ENCODE measurements at places on chromosomes 3 and 15. TPM values are rescaled to one million over a fixed set of nuclear protein-coding genes. Genes with fewer than 3 reads are reported as not detected.
A peak's percentile ranks its signal among the peaks of the same experiment; 100 is the strongest.

Gene TMEM266
- total RNA-seq: 0.13 TPM

Gene GOLGA6L7
- total RNA-seq: not detected

DNA sequence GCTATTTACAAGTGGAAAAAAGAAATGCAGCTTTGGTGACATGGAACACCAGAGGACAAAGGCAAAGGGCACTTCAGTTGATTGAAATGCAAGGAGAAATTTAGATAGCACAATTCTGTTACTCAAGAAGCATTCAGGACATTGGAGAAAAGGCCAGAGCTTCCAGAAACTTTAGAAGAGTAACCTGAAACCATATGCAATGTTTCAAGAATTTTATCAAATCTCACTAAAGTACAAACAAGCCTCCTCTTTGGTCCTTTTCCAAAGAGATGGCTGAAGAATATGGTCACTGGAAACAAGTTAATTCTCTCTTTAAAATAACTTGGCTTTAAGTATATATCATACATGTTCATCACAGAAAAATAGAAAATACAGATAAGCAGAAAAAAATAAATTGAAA is 14.6 kb upstream of the LMOD3 start:
- no peak for DNase-seq

GRCh38 chr15:65081758-65082157 is 5.2 kb downstream of the KBTBD13 start:
- DNase-seq: no peak

GRCh38 chr15:31345606-31346366 is 19.2 kb downstream of the KLF13 start:
- no peak for DNase-seq

DNA sequence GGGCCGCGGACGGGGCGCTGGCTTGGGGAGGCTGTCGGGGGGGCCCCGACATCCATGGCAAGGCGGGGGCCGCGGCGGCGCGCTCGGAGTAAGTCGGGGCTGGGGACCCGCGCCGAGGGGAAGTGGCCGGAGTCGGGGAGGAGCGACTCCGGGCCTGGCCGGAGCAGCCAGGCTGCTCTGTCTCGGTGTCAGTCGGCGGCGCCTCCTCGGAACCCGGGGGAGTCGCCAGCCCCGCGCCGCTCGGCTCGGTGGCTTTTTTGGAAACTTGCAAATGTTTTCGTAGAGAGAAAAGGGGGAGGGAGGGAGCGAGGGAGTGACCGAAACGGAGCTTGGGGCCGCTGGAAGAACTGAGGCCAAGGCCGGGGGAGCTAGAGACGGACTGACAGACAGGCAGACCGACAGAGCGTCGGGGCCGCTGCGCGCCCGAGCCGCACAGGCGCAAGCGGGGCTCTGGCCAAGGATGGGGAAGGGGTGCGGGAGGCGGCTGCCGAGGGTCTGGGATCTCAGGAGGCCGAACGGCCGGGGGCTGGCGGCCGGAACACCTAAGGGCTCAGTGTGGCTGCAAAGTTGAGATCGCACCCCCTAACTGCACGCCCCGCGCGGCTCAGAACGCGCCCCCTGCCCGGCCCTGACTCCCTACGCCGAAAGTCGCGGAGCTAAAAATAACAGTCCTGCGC is 5.0 kb downstream of the PTH1R start:
- DNase-seq: peak; percentile 81

DNA sequence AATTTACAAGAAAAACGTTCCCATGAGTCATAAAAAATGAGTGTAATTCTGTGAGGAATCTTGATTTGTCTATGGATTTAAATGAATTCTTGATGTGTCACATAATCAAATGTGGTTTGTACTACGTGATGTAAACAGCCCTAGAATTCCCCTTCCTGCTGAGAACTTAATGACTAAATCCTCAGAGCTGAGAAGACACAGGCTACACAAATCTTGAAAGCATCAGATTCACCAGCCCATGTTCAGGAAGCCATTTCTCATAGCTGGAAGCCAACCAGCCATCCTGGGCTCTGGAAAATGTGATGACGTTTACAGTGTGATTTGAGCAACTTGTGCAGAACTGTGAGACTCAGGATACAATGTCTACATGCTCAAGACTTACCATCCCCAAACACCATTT is 193.7 kb upstream of the MME start:
- peak; percentile 64 for DNase-seq
